ENCODE measurements at places on chromosomes 3 and 15.

DNA sequence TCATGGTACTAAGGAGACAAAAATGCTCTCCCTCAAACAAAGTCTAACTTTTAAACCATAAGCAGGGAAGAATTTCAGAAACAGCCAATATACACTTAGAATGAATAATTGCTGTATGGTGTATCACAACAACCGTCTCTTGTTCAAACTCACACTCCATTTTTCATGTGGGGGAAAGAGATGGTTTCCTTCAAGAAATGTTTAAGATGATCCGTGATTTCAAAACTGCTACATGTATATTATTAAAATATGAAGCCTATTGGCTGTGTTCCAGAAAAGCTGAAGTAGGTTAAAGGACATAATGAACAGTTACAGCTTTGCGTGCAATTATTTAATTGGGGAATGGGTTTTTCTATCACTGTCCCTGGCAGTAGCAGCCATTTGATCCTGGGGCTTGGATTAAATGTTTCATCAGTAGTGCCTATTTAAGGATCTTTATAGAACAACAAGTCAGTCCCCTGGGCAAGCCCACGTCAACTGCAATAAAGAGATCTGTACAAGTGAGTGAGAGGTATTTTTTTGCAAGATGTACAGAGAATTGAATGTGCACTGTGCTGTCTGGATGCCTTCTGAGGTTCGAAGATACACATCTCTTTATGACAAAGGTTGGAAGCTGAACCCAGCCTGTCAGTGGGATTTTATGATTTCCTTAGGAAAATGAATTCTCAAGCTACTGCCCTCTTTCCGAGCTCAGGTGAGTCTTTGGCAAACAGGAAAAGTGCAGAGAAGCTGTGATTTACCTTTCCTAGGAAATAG, 337.2 kb upstream of the RARB start:
- no peak for DNase-seq

DNA sequence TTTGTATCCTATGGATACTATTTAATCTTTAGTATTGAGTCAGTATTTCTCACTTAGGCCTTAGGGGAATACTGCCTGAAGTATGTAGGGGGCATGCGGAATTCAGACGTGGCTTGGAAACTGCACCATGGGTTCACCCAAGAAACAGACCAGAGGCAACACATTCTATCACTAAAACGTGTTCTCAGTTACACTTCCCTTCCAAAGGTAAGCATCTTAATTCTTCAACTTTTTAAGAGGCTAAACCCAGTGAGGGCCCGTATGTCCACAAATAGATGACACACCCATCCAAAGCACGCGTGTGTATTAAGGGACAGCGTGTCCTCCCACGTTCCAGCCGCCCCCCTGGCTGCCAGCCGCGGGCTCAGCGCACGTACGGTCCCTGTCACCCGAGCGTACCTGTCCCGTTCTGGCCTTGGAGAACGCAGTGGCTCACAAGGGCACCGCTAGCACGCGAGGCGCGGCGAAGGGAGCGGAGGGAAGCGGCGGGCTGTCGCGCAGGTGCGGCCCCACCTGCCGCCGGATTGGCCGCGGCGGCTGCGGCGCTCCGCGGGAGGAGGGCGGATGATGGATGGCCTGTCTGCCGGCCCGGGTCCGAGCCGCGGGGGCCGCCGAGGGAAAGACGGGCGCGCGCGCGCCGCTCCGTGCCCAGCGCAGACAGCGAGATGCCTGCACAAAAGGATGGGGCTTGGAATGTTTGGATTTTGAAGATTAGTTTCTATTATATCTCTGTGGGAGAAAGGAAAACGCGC, 1003.9 kb upstream of the NR2F2 start:
- no peak for DNase-seq

GRCh38 chr15:55344206-55344605, 25.2 kb downstream of the PIGB start:
- no peak for DNase-seq

- DNase-seq = no peak
Measured at GRCh38 chr15:64122444-64122843, 26.7 kb downstream of the SNX1 start.

DNA sequence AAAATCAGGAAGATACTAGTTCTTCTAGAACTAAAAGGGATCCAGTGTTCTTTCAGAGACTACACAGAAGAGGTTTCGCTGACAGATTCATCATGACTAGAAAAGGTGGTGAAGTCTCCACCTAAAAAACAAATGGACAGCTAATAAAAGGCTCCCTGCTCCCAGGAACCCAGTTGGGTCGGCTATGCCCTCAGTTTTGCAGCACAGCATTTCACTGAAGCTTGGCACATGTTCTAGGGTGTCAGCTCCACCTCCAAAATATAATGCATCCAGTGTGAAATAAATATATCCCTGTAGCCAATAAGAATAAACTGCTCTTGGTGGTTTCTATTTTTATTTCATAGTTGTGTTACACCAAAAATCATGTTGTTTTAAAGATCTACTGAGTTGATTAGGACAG, 55.0 kb downstream of the ZIC4 start:
- DNase-seq = no peak

All from NCI-H146 (cell line).